Activated CD4-positive, alpha-beta T cell treated with anti-CD3 and anti-CD28 coated beads for 24 hours (primary cell): ENCODE measurements at places on chromosomes 6 and 20.

DNA sequence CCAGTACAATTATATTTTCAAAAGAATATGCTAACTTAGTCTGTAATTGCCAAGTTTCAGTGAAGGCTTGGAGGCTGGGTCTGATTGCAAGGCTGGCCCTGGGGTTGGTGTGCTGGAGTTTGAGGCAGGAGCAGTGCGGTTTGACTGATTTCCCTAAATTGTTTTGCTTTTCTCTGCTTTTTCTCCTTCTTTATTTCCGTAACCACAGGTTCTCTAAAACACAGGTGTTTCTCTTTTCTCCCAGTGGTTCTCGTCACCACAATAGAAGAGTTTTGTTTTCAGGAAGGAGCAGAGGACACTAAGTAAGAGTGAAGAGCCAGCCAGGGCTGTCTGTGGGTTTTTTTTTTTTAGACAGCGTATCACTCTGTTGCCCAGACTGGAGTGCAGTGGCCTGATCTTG is 8.2 kb upstream of the SNX9 start:
- no peak for DNase-seq

DNA sequence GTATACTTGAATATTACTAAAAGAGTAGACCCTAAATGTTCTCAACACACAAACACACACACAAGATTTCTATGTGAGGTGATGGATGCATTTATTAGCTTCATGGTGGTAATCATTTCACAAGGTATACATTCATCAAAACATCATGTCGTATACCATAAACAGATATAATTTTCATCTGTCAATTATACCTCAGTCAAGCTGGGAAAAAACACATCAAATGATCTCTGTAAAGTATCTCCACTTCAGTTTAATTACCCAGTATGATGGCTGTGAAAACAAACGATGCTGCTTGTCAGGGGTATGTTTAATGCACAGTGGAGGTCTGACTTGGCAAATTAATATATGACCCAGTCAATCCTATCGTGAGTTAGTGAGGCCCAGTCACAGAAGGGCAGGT is 157.2 kb downstream of the MTFR2 start:
- DNase-seq, result no peak

DNA sequence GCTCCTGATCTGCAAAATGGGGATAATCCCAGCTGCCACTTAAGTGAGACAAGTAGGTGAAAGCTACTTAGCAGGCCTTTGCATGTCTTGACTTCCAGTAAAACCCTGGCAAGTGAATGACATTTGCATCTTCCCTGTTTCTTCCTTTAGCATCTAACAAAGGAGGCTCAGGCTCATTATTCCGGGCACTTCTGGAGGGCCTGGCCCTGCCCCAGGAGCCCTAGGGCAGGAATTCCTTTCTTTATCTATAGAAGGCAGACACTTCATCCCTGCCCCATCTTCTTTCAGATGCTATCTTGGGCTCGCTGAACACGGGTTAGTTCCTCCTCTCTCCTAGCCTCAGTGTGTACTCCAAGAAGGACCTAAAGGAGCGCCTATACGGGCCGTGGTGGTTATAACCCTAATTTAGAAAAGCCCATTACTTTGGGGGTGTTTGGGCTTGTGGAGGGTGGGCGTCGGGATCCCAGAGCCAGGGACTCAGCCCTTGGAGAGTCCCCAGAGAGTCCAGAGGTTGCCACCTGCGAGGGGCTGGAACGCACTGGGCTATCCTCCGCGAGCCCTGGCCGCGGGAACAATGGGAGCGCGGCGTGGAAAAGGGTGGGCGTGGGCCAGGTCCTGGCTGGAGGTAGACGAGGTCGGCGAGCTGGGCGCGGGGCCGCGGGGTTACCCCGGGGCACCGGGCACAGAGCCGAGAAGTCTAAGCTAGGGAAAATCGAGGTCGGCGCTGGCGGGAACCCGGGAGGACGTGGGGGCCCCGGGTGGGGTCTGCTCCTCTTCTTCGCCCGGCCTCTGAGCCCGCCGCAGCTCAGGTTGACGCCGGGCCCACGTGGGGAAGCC is 62.8 kb upstream of the EPB41L1 start:
- DNase-seq, result no peak

DNA sequence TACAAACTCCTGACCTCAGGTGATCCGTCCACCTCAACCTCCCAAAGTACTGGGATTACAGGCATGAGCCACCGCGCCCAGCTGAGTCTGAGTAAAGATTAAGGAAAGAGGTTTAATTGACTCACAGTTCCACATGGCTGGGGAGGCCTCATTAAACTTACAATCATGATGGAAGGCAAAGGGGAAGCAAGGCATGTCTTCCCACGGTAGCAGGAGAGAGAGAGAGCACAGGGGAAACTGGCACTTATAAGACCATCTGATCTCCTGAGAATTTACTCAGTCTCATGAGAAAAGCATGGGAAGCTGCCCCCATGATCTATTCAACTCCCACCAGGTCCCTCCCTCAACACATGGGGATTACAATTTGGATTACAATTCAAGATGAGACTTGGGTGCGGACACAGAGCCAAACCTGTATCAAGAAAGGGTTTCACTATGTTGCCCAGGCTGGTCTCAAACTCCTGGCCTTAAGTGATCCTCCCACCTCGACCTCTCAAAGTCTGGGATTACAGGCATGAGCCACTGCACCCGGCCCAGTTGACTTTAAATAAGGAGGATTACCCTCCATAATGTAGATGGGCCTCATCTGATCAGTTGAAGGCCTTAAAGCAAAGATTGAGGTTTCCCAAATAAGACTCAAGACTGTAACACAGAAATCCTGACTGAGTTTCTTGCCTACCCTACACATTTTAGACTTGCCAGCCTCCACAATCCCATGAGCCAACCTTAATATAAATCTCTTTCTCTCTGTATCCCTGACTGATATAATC is 13.1 kb upstream of the PEX7 start:
- DNase-seq, result no peak

GRCh38 chr6:98724537-98724936 is 109.8 kb upstream of the POU3F2 start:
- no peak for DNase-seq

DNA sequence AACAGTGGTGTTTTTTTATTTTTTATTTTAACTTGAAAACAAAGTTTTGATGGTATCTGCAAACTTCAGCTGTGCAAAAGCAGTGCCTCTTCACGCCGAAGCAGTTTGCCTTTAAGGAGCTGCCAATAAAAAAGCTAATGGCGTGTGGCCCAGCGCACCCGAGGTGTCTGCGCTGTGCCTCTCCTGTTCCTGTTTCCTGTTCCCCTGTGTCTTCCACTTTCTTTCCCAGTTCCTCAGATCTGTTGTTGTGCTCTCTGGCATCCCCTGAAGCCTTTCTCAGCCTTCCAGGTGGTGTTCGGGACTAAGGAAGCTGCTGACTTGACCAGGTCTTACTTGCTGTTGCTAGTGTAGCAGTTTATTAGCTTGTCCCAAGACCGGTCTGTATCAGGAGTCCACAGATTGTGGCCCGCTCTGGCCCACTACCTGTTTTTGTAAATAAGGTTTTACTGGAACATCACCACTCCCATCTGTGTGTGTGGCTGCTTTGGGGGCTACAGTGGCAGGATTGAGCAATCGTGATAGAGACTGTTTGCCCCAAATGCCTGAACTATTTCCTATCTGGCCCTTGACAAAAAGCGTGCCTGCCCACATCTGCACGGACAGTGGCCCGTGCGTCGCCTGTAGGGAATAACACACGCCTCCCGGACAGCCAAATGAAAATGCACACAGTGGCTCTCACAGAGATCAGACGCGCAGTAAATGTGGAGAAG is 178.3 kb downstream of the TMEM242 start:
- DNase-seq, result no peak

DNA sequence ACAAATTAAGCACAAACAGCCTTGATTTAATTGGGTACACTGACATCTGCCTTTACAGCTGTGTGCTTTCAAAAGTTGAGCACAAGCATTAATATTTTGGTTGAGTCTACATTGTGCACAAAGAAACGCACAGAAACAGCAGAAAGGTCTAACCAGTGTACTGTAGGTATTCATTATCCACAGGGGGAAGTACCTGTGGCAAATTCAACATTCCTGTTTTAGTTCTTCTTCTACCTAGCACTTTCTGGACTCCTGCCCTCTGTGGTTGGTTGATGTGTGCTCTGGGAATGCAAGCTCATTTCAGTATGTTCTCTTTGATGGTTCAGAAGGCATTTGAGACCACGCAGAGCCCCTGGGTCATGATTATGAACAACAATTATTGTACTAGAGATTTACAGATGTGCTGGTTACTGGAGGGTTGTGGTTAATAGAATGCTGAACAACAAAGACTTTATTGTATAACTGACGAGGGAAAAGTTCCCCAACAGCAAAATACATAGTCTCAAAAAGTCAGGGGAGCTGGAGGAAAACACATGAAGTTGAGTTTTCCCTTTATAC is 26.6 kb upstream of the DAAM2 start:
- DNase-seq, result no peak

DNA sequence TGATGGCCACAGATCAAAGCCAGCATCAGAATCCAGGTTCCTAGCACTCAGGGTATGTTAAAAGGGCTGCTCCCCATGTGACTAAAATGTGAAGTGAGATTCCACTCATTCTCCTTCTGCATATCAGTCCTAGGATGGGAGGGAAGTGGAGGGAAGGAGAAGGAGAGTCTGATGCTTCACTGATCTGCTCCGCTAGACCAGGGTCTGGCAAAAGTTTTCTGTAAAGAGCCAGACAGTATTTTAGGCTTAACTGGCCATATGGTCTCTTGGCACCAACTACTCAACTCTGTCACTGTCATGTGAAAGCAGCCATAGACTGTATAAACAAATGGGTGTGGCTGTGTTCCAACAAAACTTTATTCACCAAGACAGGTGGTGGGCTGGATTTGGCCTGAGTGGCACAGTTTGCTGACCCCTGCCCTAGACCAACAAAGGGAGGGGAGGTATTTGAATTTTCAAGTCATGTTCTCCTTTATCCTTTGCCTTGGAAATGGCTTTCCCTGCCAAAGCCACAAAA is 22.6 kb downstream of the GHRH start:
- DNase-seq, result no peak

GRCh38 chr6:157023958-157024357 is 246.8 kb downstream of the ARID1B start:
- DNase-seq, result no peak

- no peak for DNase-seq
Measured at GRCh38 chr6:133326584-133326983, 85.4 kb downstream of the EYA4 start.

DNA sequence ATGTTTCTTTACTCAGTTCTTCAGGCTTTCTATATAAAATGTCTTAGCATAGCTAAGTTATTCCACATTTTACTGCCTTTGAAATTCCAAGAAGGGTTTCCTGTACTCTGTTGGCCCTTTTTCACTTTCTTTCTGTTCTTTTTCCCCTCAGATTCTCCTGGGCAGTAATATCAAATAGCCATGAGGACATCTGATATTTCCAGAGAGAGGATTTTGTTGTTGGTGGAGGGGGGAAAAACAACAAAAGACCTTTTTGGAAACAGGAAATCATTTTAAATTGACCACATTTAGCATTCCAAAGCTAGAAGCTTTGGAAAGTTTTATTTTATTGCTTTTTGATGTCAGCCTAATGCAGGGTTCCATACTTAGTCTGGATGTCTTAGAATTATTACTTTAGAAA is 445.4 kb downstream of the GJA1 start:
- DNase-seq, result no peak

- no peak for DNase-seq
Measured at GRCh38 chr6:53827531-53827930, 32.7 kb downstream of the LRRC1 start.

- no peak for DNase-seq
Measured at GRCh38 chr6:160139420-160139851, 17.8 kb downstream of the SLC22A1 start.

DNA sequence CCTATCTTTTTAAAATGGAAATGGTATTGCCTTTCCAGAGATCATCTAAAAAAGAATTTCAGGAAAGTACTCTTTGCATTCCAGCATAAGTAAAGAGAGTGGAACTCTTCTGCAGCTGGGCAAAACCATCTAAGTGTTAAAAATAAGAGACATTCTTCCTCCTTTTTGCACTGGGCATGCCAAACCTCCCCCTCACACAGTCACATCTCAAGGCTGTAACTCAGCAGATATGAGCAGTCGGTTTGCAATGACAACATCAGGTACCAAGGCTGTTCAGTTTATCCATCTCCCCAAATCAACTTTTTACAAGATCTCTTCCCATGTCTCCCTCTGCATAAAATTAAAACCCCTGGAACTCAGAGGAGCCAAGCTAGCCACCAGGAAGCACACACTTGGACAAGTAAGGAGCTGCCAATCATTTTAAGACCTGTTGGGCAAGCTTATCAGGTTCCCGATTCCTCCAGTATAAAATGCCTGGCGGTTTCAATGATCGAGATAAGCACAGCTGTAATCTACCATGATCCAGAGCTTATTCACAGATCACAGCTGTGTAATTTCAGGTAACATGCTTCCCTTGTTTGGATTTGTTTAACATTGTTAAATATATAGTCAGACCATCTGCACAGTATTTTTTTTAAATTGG is 23.2 kb downstream of the ID4 start:
- DNase-seq, result no peak

DNA sequence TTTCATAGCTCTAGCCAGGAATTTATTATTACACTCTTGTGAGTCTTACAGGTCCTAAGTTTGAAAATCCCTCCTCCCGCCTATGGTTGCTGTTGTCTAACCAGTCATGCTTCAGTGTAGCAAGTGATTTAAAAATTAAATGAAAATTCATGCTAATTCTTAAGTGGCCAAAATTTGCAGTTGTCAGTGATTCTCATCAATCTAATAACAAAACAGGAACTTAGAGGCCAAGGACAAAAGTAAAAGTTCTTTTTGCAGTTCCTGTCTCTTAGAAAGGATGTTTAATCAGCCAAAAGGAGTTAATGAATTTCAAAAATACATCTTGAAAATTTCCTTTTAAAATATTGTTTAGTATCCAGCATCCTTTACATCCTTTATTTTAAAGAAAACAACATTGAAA is 36.3 kb downstream of the VTA1 start:
- no peak for DNase-seq

- DNase-seq, result no peak
Measured at GRCh38 chr20:14375416-14375985, 38.1 kb upstream of the FLRT3 start.

DNA sequence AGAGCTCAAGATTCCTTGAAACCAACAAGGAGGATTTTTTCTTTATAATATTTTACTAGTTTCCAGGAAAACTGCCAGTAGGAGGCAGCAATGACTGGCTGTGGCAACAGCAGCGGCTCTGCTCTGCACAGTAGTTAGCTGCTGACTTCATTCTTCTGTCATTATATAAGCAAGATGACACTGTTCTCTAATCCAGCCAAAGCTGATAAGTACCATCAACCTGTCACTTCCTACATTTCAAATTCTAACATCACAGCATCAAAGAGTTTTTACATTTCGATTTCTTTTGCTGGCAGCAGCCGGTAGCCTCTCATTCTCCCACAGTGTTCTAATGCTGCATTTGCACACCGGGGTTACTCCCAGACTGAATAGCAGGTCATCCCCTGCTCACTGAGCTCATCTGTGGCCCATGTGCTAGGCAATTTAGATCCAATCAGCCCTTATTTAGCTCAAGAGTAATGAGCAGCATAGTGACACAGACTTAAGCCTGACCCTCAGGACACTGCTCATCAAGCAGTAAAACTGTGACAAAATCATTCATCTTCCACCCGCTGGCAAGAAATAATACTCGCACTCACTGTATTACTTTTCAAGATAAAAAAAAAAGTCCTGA is 67.8 kb downstream of the MMS22L start:
- DNase-seq, result no peak
